Stimulated activated CD4-positive, alpha-beta T cell treated with anti-CD3 and anti-CD28 coated beads, Interleukin-12 subunit alpha, Interleukin-12 subunit beta, amount 100 ng/mL, for 48 hours (primary cell): ENCODE measurements at places on chromosomes 7 and 10.

DNA sequence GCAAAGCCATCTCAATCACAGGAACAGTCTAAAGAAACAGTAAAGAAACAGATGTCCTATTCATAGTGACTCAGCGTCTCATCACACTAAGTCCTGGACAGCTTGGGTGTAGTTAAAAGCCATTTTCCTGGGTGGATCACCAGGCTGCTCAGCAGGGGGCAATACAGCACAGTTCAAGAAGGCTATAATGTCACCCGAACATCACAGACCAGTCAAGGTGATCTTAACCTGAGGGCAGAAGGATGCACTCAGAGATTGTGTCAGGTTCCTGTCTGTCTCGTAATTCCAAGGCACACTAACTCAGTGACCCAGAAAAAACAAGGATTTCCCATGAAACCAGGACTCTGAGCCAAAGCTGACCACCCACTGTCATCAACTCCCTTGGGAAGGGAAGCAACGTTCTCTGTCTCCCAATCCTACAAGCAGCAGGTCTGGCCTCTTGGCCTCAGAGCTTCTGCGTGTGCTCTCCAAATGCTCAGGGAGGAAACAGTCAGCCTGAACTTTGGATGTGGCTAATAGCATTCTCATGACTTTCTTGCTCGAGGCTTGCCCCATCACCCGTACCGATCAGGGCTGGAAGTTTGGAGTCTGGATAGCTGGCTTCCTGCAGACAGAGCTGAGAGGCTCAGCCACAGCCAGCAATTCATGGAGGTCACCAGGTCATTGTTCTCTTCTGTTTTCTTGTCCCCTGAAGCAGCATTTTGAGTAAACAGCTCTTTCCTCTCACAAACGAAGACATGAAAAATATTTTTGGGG, 90.4 kb upstream of the FAM171A1 start:
- DNase-seq, result no peak

DNA sequence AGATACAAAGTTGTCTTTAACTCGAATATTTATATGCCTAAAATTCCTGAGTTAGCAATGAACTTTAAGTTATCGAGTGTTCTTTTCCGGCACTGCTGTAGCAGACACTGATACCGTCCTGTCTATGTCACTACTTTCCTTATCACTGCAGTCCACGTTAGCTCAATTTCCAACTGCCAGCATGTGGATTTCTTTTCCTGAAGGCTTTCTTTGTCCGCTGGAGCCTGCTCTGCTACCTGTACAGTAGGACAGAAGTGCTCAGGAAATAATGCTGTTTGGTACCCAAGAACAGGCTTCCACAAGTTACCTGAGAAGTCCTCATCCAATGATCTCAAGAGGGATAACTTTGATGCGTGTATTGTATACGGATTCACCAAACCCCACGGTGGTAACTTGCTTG, 329.4 kb downstream of the NXPH1 start:
- DNase-seq, result no peak

- DNase-seq, result no peak
Observed at GRCh38 chr10:89838044-89838615, 136.7 kb downstream of the KIF20B start.

DNA sequence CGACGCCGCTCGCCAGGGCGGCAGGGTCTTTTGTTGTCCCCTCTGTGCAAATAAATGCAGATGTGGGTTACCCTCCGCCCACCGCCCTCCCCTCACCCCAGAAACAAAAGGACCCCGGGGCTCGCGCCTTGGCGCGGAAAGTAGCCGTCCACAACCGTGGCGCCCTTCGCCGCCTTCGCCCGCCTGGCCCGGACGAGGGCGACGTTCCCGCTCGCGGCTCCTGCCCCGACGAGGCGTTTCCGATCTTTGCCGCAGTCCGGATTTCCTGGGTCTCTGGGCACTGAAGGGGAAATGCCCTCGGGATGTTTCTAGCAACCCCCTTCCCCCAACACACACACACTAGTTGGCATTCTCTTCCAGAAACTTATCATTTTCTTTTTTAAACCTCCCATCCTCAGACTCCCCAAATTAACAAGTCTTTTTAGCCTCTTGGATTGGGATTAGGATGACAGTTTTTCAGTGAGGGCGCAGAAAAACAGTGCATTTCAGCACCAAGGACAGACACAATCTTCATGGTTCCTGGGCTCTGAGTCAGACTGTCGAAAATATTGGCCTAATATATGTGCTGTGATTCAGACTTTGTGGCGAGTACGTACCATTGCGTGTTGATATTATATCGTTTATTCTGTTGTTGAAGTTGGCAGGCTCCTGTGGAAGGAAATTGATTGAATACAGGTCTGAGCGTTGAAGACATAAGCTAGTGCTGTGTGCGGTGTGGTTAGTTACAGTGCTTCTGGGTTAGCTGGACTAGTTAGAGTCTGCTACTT, 771 bp downstream of the PHYHIPL start:
- DNase-seq, result no peak

DNA sequence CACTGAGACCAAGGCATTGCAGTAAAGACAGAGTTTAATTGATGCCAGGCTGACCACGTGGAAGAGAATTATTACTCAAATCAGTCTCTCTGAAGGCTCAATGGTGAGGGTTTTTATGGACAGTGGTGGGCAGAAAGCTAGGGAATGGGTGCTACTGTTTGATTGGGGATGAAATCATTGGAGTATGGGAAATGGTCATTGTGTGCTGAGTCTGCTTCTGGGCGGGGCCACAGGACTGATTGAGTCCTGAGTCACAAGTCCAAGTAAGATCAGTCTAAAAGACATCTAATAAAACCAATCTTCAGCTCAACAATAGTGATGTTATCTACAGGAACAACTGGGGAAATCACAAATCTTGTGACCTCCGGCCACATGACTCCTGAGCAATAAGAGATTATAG, 868.4 kb downstream of the SORCS3 start:
- DNase-seq, result no peak

GRCh38 chr10:99927721-99928280, 81.9 kb downstream of the DNMBP start:
- no peak for DNase-seq

- no peak for DNase-seq
Observed at GRCh38 chr10:35986756-35987502, 344.8 kb upstream of the FZD8 start.

GRCh38 chr7:107993891-107994291, 9.1 kb downstream of the LAMB1 start:
- no peak for DNase-seq

DNA sequence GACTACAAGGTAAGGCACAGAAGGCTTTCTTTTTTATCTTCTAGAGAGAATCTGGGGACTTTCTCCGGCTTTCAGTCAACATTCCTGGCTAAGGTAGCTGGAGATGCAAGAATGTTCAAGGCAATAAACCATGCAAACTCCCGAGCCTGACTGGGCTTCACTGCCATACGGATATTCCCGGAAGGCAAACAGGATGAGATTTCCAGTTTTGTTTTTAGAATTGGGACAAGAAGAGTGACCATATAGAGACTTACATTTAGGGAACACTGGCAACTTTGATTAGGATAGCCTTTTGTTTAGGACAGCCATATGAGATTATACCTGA, 269 bp downstream of the CALD1 start:
- DNase-seq, result no peak

DNA sequence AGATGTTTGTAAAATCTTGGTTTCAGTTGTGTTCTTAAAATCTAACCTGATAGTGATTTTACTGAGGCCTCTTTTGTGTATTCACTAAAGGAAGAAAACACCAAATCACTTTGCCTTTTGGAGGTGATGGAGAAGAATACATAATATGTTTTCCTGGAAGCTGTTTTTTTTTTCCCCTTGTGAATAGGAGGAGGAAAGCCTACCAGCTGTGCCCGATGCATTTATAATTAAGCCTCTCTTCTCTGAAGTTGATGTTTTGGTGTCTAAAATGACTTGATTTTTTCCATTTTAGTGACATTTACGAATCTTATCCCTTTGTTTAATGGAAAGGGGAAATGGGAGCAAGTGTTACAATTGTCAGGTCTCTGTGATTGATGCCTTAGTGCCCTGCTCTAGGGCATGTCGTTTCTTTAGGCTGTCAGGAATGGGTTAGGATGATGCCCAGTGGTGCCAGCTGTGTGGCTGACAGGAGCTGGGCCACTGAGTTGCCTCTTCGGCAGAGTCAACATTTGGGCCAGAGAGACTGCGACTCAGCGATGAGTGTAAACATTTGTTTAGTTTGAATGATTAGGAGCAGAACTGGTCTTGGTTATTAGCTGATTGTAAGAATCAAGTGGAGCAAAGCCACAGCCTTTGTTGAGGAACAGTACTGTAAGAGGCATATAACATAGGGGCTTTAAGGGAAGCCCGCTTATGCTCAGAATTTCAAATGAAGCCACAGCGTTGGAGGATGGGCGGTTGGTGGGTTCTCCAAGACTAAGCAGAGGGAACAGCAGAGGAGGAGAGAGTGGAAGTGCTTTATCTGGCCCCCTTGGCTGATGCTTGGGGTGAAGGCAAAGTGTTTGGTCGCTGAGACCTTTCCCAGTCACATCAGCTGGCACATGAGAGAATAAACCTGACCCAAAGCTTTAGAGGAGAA, 81.6 kb downstream of the CDK14 start:
- no peak for DNase-seq

DNA sequence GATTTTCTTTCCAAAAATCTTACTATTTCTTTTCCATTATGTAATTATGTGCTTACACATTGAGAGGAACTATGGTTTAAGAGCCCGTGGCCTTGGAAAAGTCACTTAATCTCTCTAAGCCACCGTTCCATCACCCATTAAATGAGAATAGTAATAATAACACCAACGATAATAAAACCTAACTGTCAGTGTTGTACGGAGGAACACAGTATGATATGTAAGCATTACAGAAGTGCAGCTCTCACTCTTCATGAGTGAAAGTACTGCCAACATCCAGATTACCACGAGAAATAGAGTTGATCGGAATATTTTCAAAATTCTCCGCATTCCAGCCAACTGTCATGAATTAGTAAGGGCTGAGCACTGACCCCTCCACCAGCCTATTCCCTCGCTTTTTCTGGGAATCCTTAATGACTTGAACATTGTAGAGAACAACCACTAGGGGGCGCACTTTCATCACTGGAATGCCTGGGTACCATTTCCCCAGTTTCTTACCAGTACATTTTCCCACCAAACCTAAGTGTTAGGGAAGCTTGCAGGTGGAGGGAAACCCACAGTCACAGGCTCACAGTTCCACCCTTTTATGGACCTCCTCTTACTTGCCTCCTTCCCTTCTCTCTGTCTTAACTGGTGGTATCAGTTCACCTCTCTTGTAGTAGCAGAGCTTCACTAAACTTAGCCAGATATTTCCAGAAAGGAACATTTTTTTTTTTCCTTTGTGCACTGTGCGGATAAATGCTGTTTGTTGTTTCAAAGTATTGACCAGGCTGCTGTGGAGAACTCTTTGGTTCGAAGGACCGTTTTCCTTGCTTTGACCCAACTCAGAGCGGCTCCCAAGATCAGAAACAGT, 27.8 kb downstream of the NKX2-3 start:
- no peak for DNase-seq

GRCh38 chr7:4208586-4208985, 473.5 kb upstream of the FOXK1 start:
- no peak for DNase-seq

DNA sequence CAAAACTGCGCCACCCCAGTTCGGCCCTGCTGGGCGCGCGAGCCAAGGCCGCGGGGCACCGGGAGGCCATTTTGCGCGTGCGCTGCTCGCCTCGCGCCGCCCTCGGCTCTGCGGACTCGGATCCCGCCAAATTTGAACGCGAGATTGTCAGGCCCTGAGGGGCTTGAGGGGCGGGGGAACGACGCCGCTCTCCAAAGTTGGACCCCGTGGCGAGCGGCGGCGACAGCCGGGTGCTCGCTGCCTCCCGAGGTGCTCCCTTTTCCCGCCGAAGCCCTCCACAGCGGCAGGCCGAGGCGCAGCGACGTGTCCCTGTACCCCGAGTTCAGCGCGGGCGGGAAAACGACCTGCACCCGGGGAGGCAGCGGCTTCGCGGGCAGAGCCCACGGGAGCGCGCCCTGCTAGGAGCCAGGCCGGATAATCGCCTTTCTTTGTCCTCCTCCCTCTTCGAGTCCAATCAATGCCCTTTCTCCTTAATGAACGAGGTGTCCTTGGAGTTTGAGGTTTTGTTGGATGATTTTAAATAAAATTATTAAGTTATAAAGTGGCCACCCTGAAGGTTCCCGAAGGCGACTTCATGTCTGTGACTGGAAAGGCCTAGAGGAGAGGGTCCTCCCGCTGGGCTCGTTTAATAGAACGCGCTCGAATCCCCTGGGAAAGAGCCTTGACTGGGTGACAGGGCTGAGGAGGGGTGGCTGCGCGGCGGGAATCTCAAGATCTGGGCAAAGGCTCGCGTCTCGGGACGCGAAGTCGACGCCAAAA, 10.7 kb upstream of the SPAG6 start:
- DNase-seq, result no peak

DNA sequence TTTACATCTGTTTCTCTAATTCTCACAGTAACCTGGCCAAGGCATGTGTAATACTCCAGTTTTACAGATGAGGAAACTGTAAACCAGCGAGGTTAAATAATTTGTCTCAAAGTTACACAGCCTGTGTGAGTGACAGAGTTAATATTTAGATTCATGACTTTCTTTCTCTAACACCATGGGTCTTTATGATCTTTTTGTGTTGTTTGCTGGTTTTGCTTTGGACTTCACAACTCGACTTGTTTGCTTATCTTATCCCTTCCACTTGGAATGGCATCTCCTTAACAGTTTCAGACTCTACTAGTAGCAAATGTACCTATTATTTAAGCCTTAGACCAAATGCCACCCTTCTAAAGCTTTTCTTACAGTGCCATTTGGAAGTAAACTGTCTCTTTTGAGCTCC, 34.4 kb downstream of the MXI1 start:
- no peak for DNase-seq

DNA sequence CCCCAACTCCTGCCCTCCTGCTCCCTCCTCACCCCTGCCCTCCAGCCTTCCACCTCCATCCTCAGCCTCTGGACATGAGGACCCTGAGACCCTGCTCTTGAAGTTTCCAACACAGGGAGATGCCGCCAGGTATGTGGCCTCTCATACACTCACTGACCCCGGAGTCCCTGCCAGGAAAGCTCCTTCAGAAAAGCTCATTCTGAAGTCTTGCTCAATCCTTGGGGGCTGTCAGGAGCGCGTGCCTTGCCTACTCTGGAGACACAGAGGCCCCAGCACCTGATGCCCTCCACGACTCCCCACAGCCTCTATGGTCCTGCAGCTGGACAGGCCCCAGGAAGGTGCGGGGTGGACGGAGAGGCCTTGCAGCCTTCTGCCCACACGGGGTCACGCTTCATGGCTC, 11.0 kb downstream of the NUDT1 start:
- no peak for DNase-seq

DNA sequence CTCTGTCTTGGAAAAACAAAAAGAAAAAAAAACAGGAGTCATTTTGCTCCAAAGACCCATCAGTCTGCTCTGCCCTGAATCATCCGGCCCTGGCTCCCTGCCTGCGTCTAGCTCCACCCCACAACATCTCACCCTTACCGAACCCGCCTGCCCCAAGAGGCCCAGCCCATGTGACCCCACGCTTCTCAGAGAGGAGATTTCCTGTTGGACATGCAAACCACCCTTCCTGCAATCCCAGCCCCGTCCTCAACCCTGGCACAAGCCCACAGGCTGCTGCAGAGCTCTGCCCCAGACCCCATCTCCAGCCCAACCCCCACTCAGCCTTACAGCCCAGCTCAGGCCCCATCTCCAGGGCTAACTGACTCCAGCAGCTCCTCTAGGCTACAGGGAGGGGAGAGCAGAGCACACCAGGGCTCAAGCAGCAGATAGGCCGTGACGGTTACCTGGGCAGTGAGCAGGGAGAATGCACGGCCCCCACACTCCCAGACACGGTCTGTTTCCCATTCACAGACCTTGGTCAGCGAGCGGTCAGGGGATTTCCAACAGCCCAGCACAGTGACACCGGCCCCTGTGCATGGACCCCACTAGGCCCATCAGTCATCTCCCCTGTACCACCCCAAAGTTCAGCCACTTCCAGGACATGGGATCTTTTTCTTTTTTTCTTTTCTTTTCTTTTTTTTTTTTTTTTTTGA, 69.9 kb upstream of the GTF2I start:
- DNase-seq, result no peak
